Hepatocyte (in vitro differentiated cells): ENCODE measurements at places on chromosomes 7 and 10. TPM values are rescaled to one million over a fixed set of nuclear protein-coding genes. Genes with fewer than 3 reads are reported as not detected.
A peak's percentile ranks its signal among the peaks of the same experiment; 100 is the strongest.

- H3K27ac ChIP-seq, result no peak overlapping the region
- no peak overlapping the region for H3K4me3 ChIP-seq
- H3K36me3 ChIP-seq, result peaks cover 5% of the 10 kb centered on the region
- H3K4me1 ChIP-seq, result peaks cover 13% of the 10 kb centered on the region
Observed at GRCh38 chr10:118745056-118745455, 9.7 kb downstream of the CACUL1 start.

DNA sequence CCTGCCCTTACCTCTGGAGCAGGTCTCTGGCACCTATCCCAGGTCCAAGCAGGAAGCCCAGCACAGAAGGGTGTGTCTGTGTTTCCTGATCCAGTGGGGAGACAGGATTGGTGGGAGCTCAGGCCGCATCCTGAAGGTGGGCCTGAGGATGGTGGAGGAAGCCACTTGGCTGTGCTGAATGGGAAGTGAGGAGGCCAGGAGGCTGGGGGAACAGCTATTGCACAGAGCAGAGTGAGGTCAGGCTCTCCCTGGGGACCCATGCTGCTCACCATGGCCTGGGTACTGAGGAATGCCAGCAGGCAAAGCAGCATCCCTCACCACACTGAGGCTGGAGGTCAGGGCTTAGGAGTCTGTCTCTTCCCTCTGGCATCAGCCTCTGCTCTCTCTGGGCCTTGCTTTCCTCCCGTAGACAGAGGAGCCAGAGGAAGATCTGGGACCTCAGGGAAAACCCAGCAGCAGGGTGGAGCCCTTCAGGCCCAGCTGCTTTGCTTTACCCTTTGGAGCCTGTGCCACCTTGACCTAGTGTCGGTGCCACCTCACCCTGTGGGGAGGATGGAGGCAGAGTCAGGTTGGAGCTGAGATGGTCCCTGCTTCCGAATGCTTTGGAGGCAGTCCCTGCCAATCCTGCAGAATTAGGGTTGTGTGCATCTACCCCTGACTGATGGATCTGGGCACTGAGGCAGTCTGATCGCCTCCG is 39.0 kb downstream of the CDH23 start:
- H3K36me3 ChIP-seq, result no peaks in the 10 kb centered on the region
- H3K4me3 ChIP-seq, result no peak overlapping the region
- H3K27me3 ChIP-seq, result no peaks in the 10 kb centered on the region
- H3K4me1 ChIP-seq, result no peaks in the 10 kb centered on the region
- no peak for DNase-seq

DNA sequence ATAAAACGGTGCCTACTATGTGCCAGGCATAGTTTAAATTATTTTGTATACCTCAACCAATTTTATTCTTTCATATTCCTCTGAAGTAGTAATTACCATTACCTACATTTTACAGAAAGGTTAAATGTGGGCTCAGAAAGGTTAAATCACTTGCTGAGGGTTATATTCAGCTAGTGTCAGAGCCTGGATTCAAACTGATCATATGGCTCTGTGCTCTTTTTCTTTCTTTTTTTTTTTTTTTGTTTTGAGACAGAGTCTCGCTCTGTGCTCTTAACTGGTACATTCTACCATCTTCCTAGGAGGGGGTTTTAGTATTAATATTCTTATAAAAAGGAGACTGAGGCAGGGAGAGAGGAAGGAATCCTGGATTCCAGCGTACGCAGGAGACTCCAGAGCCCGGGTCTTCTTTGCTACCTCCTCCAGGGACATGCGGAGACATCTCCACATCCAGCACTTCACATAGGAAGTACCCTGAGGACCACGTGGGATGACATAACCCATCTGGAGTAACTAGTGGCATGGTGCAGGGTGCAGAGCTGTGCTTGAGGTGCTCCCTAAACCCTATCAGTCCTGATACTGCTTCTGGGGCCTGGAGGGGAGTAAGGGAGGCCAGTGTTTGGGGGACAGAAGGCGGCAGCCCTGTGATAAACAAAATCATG is 29.6 kb upstream of the ATXN7L1 start:
- H3K4me3 ChIP-seq, result no peak overlapping the region
- no peak overlapping the region for H3K27ac ChIP-seq
- H3K4me1 ChIP-seq, result no peaks in the 10 kb centered on the region
- no peaks in the 10 kb centered on the region for H3K36me3 ChIP-seq

DNA sequence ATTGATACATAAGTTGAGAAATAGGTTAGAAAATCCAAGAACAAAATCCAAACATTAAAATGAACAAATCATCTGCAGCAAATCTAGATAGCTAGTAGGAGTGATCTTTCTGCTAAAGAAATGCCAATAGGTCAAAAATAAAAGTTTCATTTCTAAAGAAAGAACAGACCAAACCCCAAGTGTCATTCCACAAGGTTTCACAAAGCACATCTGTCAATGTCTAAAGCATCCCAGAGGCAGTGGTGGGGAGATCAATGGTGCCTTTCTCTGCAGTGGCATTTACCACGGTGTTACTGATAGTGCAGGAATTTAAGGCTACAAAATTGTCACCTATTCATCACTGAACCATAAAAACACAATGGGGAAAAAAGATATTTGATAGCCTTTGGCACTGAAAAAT is 147.9 kb downstream of the PARD3 start:
- no peak overlapping the region for H3K4me3 ChIP-seq
- no peaks in the 10 kb centered on the region for H3K36me3 ChIP-seq

- no peak for DNase-seq
- H3K4me1 ChIP-seq, result no peaks in the 10 kb centered on the region
- H3K36me3 ChIP-seq, result no peaks in the 10 kb centered on the region
Observed at GRCh38 chr10:110684800-110685446, 40.8 kb downstream of the RBM20 start.

GRCh38 chr10:112951359-112952281 is 1.6 kb downstream of the TCF7L2 start:
- peak overlapping the region; percentile 97 for H3K27ac ChIP-seq
- H3K4me3 ChIP-seq, result peak overlapping the region; percentile 54
- no peaks in the 10 kb centered on the region for H3K36me3 ChIP-seq
- H3K27me3 ChIP-seq, result no peaks in the 10 kb centered on the region
- peak; percentile 82 for DNase-seq
- peaks cover 26% of the 10 kb centered on the region for H3K4me1 ChIP-seq

- no peak overlapping the region for H3K4me3 ChIP-seq
- no peak for DNase-seq
- H3K36me3 ChIP-seq, result no peaks in the 10 kb centered on the region
Observed at GRCh38 chr7:43458330-43459018, 124.4 kb upstream of the STK17A start.

DNA sequence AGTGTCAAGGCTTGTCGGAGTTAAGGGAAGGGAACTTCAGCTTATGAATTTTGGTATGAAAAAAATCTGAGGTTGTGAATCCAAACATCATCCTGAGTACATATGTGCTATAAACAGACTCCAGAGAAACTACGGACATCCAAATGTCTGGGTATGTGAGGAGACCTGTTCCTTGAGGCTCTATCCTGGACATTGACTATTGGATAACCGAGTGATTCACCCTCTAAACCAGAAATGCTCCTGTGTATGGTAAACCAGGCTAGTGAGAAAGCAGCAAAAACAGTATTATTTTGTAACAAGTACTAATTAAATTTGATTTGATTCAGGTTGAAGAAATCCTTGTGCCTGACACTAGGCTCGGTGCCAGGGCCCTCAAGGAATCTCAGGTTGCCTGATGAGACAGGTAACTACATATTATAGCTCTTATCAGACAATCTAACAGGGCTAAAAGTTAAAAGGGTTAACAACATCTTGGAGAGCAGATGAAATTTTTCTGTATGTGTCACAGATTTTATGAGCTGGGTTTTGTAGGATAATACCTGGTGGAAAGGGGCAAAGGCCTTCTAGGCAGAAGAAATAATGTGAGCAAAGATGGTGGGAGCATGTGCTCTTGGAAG is 10.4 kb upstream of the STOX1 start:
- H3K4me1 ChIP-seq, result no peaks in the 10 kb centered on the region
- H3K27ac ChIP-seq, result peak overlapping the region; percentile 32
- no peaks in the 10 kb centered on the region for H3K36me3 ChIP-seq
- DNase-seq, result peak; percentile 16
- no peak overlapping the region for H3K4me3 ChIP-seq
- no peaks in the 10 kb centered on the region for H3K27me3 ChIP-seq

DNA sequence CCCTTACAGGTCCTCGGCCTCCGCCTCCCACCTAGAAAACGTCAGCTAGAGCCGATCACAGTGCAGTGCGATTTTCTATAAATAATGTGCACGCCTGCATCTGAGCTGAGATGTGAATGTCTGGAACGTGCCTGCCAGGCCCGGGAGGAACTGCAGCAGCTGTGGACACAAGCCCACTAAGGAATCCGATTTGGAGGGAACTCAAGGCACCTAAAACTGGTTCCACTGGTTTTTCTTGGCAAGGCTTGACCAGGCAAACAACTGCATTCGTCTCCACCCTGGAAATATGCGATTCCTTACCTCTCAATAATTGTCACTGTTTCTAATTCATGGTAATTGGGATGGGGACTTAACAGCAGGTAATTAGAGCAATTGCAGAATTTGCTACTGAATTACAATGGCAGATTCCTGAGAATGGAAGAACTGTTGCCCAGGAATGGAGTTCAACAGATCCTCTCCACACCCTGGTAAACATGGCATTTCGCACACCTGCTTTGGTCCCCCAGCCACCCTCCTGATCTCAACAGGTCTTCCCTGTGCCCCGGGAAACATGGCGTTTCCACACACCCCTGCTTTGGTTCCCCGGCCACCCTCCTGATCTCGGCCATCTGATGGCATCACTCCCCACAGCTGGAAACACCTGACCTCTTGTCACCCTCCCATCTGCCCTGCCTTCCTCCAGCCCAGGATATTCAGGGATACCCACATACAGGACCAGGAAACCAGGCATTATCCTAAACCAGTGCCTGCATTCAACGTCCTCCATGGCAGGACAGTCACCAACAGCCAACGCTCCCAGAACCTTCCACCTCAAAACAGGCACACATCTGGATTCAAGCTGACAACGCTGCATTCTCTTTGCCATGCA is 76.0 kb downstream of the DIP2C start:
- peaks cover 10% of the 10 kb centered on the region for H3K4me1 ChIP-seq
- no peak overlapping the region for H3K27ac ChIP-seq
- H3K4me3 ChIP-seq, result no peak overlapping the region
- peak; percentile 35 for DNase-seq
- no peaks in the 10 kb centered on the region for H3K27me3 ChIP-seq

- no peaks in the 10 kb centered on the region for H3K4me1 ChIP-seq
- H3K27ac ChIP-seq, result no peak overlapping the region
- no peaks in the 10 kb centered on the region for H3K36me3 ChIP-seq
- H3K4me3 ChIP-seq, result no peak overlapping the region
- H3K27me3 ChIP-seq, result no peaks in the 10 kb centered on the region
Observed at GRCh38 chr7:143216151-143216550, 5.7 kb upstream of the TAS2R40 start.

DNA sequence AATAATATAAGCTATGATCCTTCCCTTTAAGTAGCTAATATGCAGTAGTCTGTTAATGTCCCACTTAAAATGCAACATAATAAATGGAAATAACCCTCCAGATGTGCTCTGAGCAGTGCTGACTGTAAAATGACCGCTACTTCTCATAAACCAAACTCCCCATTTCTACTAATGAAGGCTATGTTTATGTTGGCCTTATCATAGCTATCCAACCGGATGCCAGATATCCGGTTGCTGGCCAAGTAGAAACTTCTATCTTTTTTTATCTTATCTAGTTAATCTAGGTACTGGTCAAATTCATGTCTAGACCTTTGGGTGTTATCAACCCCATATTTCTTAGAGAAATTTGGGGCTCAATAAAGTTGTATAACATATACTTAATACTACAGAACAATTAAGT is 56.6 kb downstream of the CHRM2 start:
- no peak overlapping the region for H3K27ac ChIP-seq
- H3K4me3 ChIP-seq, result no peak overlapping the region
- H3K27me3 ChIP-seq, result no peaks in the 10 kb centered on the region
- no peaks in the 10 kb centered on the region for H3K4me1 ChIP-seq
- no peaks in the 10 kb centered on the region for H3K36me3 ChIP-seq

- no peaks in the 10 kb centered on the region for H3K27me3 ChIP-seq
- H3K4me3 ChIP-seq, result no peak overlapping the region
- DNase-seq, result no peak
- H3K4me1 ChIP-seq, result no peaks in the 10 kb centered on the region
Observed at GRCh38 chr10:50544095-50544856, 79.5 kb downstream of the SGMS1 start.

DNA sequence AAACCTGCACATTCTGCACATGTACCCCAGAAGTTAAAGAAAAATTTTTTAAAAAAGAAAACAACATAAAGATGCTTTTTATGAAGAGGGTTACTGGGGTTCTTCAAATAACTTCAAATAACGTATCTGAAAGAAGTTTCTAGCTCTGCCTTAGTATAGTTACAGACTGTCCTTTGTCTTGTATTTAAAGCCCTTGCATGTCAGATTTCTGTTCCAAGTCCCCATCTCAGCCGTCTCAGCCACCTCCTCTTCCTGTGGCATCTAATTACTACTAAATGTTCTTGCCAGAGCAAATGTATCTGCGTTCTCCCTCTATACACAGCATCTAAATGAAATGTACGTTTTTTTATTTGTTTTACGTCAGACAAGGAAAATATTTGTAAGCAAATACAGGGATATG is 89.4 kb upstream of the AKR1E2 start:
- no peaks in the 10 kb centered on the region for H3K4me1 ChIP-seq
- DNase-seq, result no peak
- no peak overlapping the region for H3K27ac ChIP-seq

The TMEM229A gene
- total RNA-seq, result 0.17 and 1.3 TPM in 2 replicates

The FFAR4 gene
- 0.16 TPM in 1 of 2 replicates, not detected in the other for total RNA-seq

The SORBS1 gene
- total RNA-seq, result 33.1 and 40.2 TPM in 2 replicates

The CPVL gene
- total RNA-seq, result 26.2 and 36.6 TPM in 2 replicates

The ACTR3C gene
- total RNA-seq, result 17.7 and 18.6 TPM in 2 replicates

The MPP7 gene
- total RNA-seq, result 8.4 and 9.1 TPM in 2 replicates

The HNRNPA2B1 gene
- 193 and 215 TPM in 2 replicates for total RNA-seq

The SPDYE6 gene
- total RNA-seq, result not detected in 2 replicates

The PRXL2A gene
- total RNA-seq, result 159 and 166 TPM in 2 replicates

The LRRN3 gene
- total RNA-seq, result 6.8 and 8.1 TPM in 2 replicates

The MYPN gene
- total RNA-seq, result not detected in 2 replicates
